Natural killer cell (primary cell): ENCODE measurements at places on chromosomes 12 and 14.

- H3K36me3 ChIP-seq = no peaks in the 10 kb centered on the region
- H3K4me3 ChIP-seq = no peak overlapping the region
Measured at GRCh38 chr12:42696406-42697149, 107.0 kb upstream of the PRICKLE1 start.

DNA sequence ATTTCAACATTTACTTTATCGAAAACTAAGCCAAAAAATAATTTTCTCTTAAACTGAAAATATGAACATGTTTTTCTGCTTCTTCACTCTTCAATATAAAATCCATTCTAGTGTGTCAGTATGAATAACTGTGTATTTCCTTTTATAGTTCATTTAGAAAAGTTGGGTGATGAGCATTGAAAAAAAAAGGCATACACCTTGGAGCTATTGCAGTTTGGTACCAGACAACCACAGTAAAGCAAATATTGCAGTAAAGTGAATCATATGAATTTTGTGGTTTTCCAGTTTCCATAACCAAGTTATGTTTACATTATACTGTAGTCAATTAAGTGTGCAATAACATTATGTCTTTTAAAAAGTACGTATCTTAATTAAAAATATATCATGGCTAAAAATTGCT is 195.0 kb upstream of the FOXG1 start:
- H3K36me3 ChIP-seq = no peaks in the 10 kb centered on the region
- H3K4me3 ChIP-seq = no peak overlapping the region
- no peaks in the 10 kb centered on the region for H3K27me3 ChIP-seq

DNA sequence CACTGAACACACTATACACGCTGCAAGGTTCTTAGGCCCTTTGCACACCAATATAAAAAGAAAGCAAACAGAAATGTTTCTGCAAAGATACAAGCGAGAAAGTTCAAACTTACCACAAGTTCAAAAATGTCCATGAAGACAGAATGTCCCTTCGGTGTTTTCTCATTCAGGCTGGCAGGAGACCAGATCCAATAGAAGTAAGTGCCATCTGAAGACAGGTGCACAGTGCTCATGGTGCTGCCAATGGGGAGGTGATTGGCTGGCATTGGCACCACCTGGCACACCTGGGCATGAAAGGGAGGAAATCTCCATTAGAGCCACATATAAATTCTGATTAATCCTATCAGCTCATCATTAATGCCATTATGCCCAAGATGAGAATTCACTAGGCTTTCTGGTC is 76.3 kb downstream of the HECTD4 start:
- peaks cover 24% of the 10 kb centered on the region for H3K36me3 ChIP-seq
- H3K4me3 ChIP-seq = no peak overlapping the region
- no peaks in the 10 kb centered on the region for H3K4me1 ChIP-seq
- no peak for DNase-seq
- no peaks in the 10 kb centered on the region for H3K27me3 ChIP-seq
- no peak overlapping the region for H3K27ac ChIP-seq

DNA sequence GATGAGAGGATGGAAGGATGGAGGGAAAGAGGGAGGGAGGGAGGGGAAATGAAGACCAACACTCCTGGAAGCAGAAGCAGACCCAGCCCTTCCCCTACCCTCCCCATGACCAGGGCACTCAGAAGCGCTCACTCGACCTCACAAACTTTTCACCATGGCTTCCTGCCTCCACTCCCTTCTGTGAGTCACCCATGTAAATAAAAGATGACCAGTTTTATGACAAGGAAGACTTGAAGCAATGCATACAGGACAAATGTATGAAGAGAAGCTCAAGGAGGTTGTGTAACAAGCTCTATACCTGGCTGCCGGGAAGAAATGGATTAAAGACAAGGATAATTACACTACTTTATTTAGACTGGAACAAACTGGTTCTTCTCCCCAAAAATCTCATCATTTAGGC is 63.8 kb downstream of the CDC42BPB start:
- no peaks in the 10 kb centered on the region for H3K27me3 ChIP-seq
- DNase-seq = no peak
- H3K27ac ChIP-seq = no peak overlapping the region
- H3K4me1 ChIP-seq = no peaks in the 10 kb centered on the region

DNA sequence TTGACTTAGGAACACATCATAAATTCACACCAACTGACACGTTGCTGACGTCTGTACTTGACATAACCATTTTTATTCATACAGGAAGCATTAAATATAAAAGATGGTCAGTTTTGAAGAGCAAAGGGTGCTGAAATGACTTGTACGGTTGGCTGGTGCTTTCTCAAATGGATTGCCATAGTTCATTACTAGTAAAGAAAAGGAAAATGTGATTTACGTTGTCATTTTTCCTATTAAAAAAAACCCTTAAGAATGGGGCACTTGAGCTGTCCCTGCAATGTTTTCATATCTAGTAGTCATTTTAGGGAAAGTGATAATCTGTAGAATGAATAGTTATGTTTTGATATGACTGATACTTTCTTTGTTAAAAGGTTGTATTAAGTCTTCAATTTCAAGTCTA is 22.5 kb upstream of the MANSC4 start:
- no peak overlapping the region for H3K4me3 ChIP-seq
- H3K27me3 ChIP-seq = no peaks in the 10 kb centered on the region
- H3K4me1 ChIP-seq = peaks cover 9% of the 10 kb centered on the region
- DNase-seq = no peak
- H3K27ac ChIP-seq = no peak overlapping the region

DNA sequence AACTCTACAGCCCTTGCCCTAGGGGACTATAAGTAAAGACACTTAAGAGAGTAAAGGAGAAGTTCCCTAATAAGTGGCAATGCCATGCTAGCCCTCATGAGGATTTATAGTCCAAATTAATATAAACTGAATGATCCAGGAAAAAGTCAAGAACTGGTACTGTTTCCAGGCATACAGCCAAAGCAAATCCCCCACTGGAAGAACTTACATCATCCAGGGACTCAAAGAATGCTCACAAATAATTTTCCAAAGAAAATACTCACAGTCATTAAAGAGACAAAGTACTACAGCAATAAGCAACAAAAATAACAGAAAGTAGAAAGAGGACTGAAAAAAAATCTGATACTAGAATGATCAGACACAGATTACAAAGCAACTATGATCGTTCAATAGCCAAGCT is 79.7 kb upstream of the RAP1B start:
- H3K36me3 ChIP-seq = no peaks in the 10 kb centered on the region
- DNase-seq = no peak
- H3K4me1 ChIP-seq = peaks cover 9% of the 10 kb centered on the region
- H3K27me3 ChIP-seq = no peaks in the 10 kb centered on the region
- no peak overlapping the region for H3K4me3 ChIP-seq

DNA sequence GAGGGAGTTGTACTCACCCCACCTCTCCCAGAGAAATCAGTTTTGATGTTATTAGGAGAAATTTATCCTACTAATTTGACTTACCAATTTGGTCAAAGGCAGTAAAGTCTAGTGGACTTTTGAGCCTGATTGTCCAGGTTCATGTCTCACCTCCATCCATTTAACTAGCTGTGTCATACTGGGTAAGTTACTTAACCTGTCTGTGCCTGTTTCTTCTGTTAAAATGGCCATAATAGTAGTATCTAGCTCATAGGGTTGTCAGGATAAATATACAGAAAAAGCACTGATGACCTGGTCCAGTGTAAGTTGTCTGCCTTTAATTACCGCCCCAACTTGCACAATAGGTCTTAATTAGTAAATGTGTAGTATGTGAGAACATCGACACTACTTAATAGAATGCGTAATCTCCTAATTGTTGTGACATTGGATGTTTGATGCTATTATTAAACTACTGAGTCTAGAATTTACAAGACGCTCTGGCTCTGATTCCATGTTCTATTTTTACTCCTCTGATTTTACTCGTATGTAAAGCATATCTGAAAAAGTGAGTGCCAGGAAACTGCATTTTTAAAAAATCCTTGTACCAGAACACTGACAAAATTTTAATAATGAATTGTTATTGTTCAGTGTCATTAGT is 1.5 kb downstream of the RAB21 start:
- peak overlapping the region; percentile 89 for H3K4me3 ChIP-seq
- no peak for DNase-seq
- peak overlapping the region; percentile 98 for H3K27ac ChIP-seq
- peaks cover 3% of the 10 kb centered on the region for H3K27me3 ChIP-seq
- peaks cover 14% of the 10 kb centered on the region for H3K36me3 ChIP-seq

GRCh38 chr14:67908052-67908754 is 88.6 kb downstream of the RAD51B start:
- no peaks in the 10 kb centered on the region for H3K36me3 ChIP-seq
- DNase-seq = no peak
- no peak overlapping the region for H3K4me3 ChIP-seq
- no peak overlapping the region for H3K27ac ChIP-seq
- no peaks in the 10 kb centered on the region for H3K27me3 ChIP-seq

- peaks cover 21% of the 10 kb centered on the region for H3K4me1 ChIP-seq
- no peak overlapping the region for H3K4me3 ChIP-seq
- H3K36me3 ChIP-seq = no peaks in the 10 kb centered on the region
Measured at GRCh38 chr14:99671235-99672224, 12.6 kb upstream of the CYP46A1 start.

- H3K4me3 ChIP-seq = no peak overlapping the region
- H3K36me3 ChIP-seq = no peaks in the 10 kb centered on the region
- no peaks in the 10 kb centered on the region for H3K4me1 ChIP-seq
- no peaks in the 10 kb centered on the region for H3K27me3 ChIP-seq
- no peak overlapping the region for H3K27ac ChIP-seq
Measured at GRCh38 chr12:120971299-120972180, 6.8 kb upstream of the HNF1A start.

DNA sequence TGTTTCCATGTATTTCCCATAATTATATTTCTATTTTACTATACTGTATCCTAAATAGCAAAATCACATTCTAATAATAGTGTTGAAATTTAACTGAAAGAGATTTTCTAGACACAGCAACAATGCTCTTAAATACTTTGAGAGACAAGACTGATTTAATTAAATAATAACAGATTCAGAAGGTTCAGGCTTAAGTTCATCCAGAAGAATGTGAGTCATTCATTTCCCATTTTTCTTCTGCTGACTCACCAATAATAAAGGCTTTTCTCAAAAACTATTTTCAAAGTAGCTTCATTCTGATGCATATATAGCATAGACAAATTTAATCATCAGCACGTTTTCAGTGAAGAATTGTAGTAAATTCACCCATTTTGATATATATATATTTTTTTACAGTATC is 481.4 kb downstream of the MDGA2 start:
- no peak overlapping the region for H3K27ac ChIP-seq
- H3K36me3 ChIP-seq = no peaks in the 10 kb centered on the region
- DNase-seq = no peak
- H3K27me3 ChIP-seq = no peaks in the 10 kb centered on the region
- no peaks in the 10 kb centered on the region for H3K4me1 ChIP-seq

DNA sequence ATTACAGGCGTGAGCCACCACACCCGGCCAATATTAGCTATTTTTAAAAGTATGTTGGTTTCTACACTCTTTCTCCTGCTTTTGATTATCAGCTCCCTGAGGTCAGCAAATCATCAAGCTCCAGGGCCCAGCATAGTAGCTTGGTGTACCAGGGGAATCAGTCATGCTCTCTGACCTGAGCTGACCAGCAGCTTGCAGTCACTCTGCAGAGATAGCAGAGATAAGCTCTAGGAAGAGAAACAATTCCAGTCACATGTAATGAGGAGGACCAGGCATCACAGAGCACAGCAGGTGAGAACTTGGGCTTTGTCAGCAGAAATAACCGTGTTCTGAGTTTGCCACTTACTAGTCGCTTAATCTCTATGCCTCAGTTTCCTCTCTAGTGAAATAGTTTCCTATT is 8.5 kb downstream of the PLEKHD1 start:
- H3K4me1 ChIP-seq = no peaks in the 10 kb centered on the region
- no peaks in the 10 kb centered on the region for H3K36me3 ChIP-seq
- H3K27me3 ChIP-seq = no peaks in the 10 kb centered on the region
- H3K4me3 ChIP-seq = no peak overlapping the region

GRCh38 chr14:97382616-97383226 is 585.5 kb downstream of the VRK1 start:
- no peaks in the 10 kb centered on the region for H3K27me3 ChIP-seq
- H3K36me3 ChIP-seq = no peaks in the 10 kb centered on the region
- no peak overlapping the region for H3K27ac ChIP-seq
- peaks cover 37% of the 10 kb centered on the region for H3K4me1 ChIP-seq
- no peak overlapping the region for H3K4me3 ChIP-seq

DNA sequence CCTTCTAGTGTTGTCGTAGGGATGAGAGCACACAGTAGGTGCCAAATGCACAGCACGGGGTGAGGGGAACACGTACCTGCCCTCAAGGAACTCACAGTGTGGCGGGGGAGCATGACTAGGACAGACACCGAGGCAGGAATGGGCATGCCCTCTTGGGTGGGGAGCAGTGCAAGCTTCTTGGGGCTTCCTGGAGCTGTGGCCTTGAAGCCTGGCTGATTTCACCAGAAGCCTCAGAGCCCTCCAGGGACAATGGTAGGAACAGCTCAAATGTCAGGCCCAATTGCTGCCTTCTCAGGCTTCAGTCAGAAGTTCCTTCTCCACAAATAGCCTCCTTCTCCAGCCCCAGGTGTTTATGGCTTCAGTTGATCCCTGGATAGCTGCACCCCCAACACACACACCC is 43.4 kb downstream of the TEAD4 start:
- no peak for DNase-seq
- no peak overlapping the region for H3K27ac ChIP-seq
- H3K4me3 ChIP-seq = no peak overlapping the region
- no peaks in the 10 kb centered on the region for H3K4me1 ChIP-seq

- H3K36me3 ChIP-seq = no peaks in the 10 kb centered on the region
- H3K4me3 ChIP-seq = no peak overlapping the region
- no peaks in the 10 kb centered on the region for H3K27me3 ChIP-seq
- H3K4me1 ChIP-seq = no peaks in the 10 kb centered on the region
- DNase-seq = no peak
Measured at GRCh38 chr12:113039911-113040445, 16.6 kb upstream of the DTX1 start.
